Testis (tissue), 5 donors: ENCODE measurements at places on chromosomes 1 and 21. TPM values are rescaled to one million over a fixed set of nuclear protein-coding genes. Genes with fewer than 3 reads are reported as not detected.
A peak's percentile ranks its signal among the peaks of the same experiment; 100 is the strongest.

UBE2U gene
- 16.9 TPM for total RNA-seq

GRCh38 chr1:79819140-79819539 lies 812.6 kb upstream of the ADGRL4 start:
- no peak for DNase-seq

- peak; percentile 83 for DNase-seq
Measured at GRCh38 chr1:1069056-1069710, 4.9 kb downstream of the RNF223 start.

KRTAP6-3 gene
- total RNA-seq, result 0.99 TPM

DNA sequence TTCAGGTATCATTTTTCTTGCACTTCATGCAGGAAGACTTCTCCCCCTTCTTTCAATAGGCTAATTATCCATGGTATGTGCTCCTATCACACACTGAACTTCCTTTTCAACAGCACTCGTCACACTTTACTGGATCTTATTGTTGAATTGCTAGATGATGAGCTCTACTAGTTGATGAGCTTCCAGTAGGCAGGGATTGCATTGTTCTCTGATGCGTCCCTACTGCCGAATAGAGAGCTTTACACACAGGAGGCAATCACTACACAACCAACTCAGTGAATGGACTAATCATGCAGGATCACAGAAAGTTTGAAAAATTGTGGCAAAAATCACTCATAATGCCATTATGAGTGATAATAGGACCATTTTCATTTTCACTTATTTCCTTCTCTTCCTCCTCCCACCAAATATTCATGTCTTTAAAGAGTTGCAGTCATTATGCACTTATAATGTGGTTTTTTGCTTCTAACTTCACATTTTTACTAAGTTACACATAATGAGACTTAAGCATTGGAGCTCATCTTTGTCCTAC lies 128.1 kb upstream of the ZNF648 start:
- DNase-seq, result no peak

DNA sequence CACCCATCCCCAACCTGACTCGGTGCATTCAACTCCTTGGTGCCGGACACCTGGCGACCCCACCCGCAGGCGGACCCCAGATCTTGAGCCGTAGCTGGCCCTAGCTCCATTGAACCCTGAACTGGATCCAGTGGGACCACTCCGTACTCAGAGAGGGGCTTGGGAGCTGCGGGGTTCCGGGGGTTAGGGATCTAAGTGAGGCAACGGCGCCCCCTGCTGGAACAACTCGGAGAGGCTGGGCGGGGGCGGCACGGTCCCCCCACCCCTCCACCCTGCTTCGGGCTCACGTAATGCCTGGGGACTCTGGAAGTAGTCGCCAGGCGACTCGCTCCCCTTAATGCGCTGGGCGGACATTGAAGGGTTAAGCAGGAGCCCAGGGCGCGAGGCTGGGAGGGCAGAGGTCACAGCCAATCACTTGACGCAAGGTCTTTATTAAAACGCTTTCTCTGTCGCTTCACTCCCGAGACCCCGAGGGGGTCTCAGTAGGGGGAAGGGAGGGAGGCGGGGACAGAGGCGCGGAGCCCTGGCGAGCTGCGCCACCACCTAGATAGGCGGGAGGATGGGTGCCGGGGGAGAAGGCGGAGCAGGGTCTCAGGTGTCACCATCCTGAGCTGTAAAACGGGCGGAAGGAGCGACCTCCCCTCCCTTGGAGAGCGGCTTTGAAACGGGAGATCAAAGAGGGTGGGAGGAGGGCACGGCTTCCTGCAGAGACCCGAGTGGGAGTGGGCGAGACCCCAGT lies 704 bp upstream of the CRABP2 start:
- peak; percentile 81 for DNase-seq

- DNase-seq, result peak; percentile 30
Measured at GRCh38 chr1:99737016-99737415, 29.4 kb downstream of the FRRS1 start.

- DNase-seq, result no peak
Measured at GRCh38 chr1:18673976-18674375, 43.3 kb downstream of the PAX7 start.

DNA sequence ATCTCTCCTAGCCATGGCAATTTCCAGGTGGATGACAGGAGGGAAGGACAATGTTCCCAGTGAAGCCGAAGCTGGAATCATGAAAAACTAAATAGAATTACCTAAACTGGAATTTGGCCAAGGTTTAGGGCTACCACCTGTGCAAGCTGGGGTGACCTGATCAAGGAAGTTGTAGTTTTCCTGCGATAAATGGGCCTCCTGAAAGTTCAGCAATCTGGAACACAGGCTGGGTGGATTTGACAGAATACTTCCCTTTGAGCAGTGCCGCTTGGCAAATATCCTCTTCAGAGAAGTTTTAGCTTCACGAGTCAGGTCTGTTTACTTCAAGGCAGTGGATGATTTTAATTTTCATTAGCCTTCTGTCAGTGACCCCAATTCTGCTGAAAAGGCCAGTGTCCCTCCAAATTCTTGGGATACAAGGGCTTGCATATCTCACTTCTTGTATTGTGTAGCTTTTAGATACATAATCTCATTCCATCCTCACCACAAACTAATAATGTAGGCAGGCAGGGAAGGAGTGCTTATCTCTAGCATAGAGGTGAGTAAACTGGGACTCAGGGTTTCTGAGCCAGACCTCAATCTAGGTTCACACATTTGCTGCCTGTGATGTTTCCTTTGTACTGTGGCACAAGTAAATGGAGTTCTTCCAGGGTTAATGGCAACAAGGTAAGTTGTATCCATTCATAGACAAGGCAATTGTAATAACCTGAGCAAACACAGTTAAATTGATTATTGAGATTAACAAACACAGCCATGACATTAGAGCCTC lies 349.4 kb downstream of the NUF2 start:
- no peak for DNase-seq

DNA sequence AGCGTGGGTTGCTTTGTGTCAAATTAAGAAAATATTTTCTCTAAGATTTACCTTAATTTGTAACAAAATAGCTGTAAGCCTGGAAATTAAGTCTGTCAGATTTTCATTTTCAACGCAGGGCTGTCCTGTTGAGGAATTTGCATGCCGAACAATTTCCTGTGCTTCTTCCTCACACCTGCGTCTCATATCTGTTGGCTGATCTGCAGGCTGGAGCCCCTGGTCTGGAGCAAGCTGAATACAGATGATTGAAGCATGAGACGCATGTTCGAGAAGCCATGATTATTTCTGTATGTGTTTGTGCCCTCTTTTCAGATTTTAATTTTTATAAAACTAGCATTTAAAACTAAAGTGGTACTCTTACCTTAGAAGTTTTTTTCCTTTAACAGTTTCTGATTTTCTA lies 9.8 kb downstream of the MIXL1 start:
- no peak for DNase-seq
